Panc1 (cell line): ENCODE measurements at places on chromosomes 12 and 14. TPM values are rescaled to one million over a fixed set of nuclear protein-coding genes. Genes with fewer than 3 reads are reported as not detected.

- no peak overlapping the region for H3K4me3 ChIP-seq
- H3K36me3 ChIP-seq: no peaks in the 10 kb centered on the region
- H3K27me3 ChIP-seq: no peaks in the 10 kb centered on the region
- DNase-seq: no peak
These were observed 173.6 kb upstream of the ALG10B start for GRCh38 chr12:38142974-38143373.

Gene CCT2
- total RNA-seq: 270 TPM

DNA sequence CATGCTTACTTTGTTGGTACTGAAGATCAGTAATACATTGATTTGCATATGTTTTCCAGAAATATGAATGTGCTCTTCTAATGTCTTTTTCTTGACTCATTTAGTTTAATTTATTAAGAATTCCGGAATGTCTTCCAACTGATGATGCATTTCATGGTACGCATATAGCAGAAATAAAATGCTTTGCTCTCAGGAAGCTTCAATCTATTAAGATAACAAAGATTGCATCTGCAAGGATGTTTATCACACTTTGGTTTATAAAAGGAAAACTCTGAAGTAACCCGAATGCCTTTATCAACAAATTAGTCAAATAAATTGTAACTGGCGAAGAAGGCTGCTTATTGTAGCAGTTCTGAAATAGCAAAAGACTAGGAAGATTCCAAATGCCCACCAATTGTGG is 166.4 kb upstream of the LMNTD1 start:
- DNase-seq: no peak
- no peak overlapping the region for H3K4me3 ChIP-seq
- H3K27me3 ChIP-seq: peaks cover 41% of the 10 kb centered on the region; the same call in 1 of the 2 replicates
- no peaks in the 10 kb centered on the region for H3K4me1 ChIP-seq

- no peaks in the 10 kb centered on the region for H3K4me1 ChIP-seq
- H3K4me3 ChIP-seq: no peak overlapping the region
These were observed 46.7 kb downstream of the BORCS5 start for GRCh38 chr12:12403264-12404248.

Gene PLA2G1B
- 0.69 TPM for total RNA-seq

DNA sequence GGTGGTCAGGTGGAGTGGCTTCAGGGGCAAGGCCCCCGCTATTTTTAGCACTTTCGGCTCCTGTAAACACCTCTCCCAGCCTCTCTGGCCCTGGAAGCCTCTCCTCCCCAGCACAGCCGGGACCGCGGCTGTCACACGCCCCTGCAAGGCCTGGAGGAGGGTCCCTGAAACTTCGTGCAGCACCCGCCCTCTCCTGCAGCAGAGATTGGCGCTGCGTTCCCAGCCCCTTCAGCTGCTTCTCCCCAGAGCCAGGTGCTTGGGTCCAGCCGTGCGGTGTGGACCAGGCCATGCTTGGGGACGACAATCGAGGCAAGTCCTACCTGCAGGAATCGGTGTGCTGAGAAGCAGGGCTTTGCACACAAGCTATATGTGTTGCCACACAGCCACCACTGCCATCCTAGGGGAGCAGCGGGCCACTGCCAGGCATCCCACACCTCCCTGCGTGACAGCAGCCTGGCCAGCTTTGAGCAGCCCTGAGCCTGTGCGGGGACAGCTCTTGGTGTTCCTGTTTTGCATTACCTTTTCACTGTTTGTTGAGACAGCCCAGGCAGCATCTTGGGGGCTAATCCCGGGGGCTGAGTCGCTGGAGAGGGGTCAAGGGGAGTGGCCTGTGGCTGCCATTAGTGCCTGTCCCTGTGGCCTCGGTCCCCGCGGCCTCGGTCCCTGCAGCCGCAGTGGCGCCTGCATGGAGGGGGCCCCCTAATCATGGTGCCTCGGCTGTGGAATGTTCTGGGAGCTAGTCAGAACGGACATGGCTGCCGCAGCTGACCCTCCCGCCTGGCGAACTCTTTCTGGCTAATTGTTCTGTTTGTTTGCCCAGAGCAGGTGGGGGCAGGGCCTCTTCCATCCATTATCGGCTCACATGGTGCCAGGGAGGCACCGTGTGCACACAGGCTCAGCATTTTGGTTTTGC is 27.6 kb upstream of the TRAF3 start:
- no peak for DNase-seq
- no peaks in the 10 kb centered on the region for H3K27me3 ChIP-seq
- H3K36me3 ChIP-seq: no peaks in the 10 kb centered on the region
- H3K4me3 ChIP-seq: no peak overlapping the region
- H3K27ac ChIP-seq: no peak overlapping the region

- DNase-seq: no peak
- no peaks in the 10 kb centered on the region for H3K4me1 ChIP-seq
- no peaks in the 10 kb centered on the region for H3K36me3 ChIP-seq
- no peak overlapping the region for H3K4me3 ChIP-seq
These were observed 99.5 kb downstream of the NUAK1 start for GRCh38 chr12:106039242-106039641.

- DNase-seq: no peak
- no peak overlapping the region for H3K4me3 ChIP-seq
- no peak overlapping the region for H3K27ac ChIP-seq
- no peaks in the 10 kb centered on the region for H3K36me3 ChIP-seq
- no peaks in the 10 kb centered on the region for H3K27me3 ChIP-seq
These were observed 39.4 kb upstream of the TMPRSS12 start for GRCh38 chr12:50803230-50803875.

GRCh38 chr14:65506801-65507200 is 94.3 kb downstream of the FUT8 start:
- no peak for DNase-seq
- no peak overlapping the region for H3K4me3 ChIP-seq
- H3K36me3 ChIP-seq: no peaks in the 10 kb centered on the region
- H3K4me1 ChIP-seq: no peaks in the 10 kb centered on the region; the same call in 1 of the 2 replicates
- H3K27ac ChIP-seq: no peak overlapping the region

DNA sequence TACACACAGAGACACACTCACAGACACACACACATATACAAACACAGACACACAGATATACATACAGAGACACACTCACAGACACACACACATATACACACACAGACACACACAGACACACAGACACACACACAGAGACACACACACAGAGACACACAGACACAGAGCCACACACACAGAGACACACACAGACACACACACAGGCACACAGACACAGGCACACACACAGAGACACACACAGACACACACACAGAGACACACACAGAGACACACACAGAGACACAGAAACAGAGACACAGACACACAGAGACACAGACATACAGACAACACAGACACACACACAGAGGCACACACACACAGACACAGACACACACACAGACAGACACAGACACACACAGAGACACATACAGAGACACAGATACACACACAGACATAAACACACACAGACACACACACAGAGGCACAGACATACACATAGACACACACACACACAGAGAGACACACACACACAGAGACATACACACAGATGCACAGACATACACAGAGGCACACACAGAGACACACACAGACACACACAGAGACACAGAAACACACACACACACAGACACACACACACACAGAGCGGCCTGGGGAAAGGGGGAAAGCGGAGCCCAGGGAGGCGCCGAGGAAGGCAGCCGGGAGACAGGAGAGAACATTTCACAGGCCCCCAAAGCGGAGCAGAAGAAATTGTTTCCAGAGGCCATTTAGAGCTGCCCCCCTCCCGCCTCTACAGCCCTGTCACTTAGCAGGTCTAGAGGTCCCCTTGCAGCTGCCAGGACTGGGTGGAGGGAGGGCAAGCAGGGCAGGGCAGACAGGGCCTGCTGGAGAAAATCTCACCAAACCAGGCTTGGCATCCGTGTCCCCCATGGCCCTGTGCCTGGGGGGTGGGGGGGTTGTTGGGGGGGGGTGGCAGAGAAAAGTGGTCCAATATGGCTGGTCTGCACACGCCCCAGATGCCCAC is 38.9 kb downstream of the SERPINA3 start:
- H3K36me3 ChIP-seq: no peaks in the 10 kb centered on the region
- no peak for DNase-seq
- no peak overlapping the region for H3K27ac ChIP-seq
- no peaks in the 10 kb centered on the region for H3K27me3 ChIP-seq
- no peaks in the 10 kb centered on the region for H3K4me1 ChIP-seq

DNA sequence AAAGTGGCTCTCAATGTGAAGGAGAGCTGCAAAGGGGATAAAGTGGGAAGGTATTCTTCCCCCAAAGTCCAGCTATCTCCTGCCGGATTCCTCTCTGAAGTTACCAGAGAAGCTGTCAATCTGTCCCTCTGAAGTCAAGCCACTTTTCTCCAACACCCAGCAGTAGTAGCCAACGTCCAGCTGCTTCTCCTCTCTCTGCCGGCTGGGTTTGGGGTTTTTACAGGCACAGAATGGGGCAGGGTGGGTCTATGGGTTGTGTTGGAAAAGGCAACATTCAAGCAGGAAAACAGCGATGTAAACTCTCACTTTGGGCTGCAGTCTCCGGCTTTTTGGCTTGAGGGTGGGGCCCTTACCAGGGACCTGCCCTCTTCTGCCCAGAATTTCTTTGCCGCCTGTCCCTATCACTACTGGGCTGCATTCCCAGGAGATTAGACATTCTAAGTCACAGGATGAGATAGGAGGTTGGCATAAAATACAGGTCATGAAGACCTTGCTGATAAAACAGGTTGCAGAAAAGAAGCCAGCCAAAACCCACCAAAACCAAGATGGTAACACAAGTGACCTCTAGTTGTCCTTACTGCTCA is 16.3 kb downstream of the CAPZA3 start:
- H3K4me3 ChIP-seq: no peak overlapping the region
- H3K27ac ChIP-seq: no peak overlapping the region
- H3K4me1 ChIP-seq: no peaks in the 10 kb centered on the region
- DNase-seq: no peak
- H3K36me3 ChIP-seq: no peaks in the 10 kb centered on the region
